ENCODE measurements at places on chromosomes 3 and 15.

DNA sequence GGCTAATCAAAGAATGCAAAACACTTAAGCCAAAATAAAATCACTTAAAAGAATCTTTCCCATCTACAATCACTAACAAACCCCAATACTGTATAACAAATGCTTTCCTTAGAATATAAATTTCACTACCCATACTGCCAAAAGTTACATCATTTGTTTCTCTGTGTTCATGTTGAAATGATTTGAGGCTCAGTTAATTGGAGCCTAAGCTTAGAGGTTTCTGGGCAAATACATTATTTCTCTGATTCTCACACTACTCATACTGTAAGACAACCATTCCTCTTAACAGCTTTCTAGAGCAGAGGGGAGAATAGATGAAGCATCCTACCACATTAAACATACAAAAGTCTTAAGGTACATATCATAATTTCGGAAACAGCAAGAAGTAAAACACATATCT is 2.1 kb downstream of the RIOX2 start:
- DNase-seq: no peak

- DNase-seq: peak; percentile 38
Observed at GRCh38 chr3:187197335-187197649, at the start of gene RTP1. Gene RTP1, plus strand, starts transcription at chr3:187197486. Its CDS starts 30 bp downstream, at chr3:187197516.

DNA sequence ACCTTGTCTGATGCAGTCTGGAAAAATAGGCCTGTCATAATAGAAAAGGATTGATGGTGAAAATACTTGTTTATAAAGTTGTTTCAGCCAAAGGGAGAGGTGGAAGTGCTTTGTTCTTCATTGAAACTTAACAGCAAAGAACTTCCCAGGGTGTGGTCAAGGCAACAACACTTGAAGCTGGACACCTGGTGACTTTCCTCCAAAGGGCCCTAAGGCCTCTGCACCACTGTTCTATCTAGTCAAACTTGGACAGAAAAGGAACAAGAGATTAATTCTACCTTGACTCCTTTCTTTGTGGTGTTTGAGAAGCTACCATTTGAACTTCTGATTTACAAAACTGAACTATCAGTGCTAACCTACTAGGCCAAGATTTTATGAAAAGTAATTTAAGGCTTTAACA is 102.0 kb downstream of the CMSS1 start:
- DNase-seq: no peak

DNA sequence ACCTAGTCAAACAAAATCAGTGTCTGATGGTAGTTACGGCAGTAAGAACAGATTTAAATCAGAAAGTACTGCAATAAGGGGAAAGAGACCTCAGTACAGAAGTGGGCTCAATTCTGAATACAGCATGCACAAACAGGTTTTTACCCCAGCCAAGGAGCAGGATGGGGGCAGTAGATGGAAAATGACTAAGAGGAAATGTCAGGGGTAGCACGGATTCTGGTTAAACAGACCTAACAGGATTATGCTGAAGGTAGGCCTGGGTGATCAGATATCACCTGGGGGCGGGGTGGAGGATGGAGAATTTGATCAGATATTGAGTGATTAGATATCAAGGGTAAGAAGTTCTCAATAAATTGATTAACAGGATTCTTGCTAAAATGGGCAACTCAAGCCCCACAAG is 19.0 kb downstream of the MESD start:
- no peak for DNase-seq

GRCh38 chr3:160259589-160259988 is 34.4 kb downstream of the C3orf80 start:
- no peak for DNase-seq

- DNase-seq: no peak
Observed at GRCh38 chr3:126159476-126159875, 20.9 kb downstream of the ALDH1L1 start.

- no peak for DNase-seq
Observed at GRCh38 chr15:67792250-67792942, 32.9 kb upstream of the SKOR1 start.

- DNase-seq: no peak
Observed at GRCh38 chr3:141228395-141228794, 3.2 kb upstream of the PXYLP1 start.

- DNase-seq: peak; percentile 65
Observed at GRCh38 chr15:38683382-38684242, 119.0 kb upstream of the RASGRP1 start.

DNA sequence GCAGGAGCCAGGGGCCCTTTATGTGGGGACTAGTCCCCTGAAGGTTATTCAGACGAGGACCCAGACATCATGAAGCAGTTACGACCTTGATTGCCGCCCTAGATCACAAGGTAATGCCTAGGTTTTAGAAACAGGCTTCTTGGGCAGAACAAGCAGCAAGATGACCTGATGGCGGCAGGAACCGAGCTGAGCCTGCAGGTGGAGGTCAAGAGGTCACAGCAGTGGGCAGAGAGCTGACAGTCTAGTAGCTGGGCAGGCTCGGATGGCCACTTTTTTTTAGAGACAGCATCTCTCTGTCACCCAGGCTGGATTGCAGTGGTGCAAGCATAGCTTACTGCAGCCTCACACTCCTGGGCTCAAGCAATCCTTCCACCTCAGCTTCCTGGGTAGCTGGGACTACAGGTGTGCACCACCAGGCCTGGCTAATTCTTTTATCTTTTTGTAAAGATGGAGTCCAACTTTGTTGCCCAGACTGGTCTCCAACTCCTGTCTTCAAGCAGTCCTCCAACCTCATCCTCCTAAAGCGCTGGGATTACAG is 83.5 kb upstream of the ABHD17C start:
- DNase-seq: no peak

DNA sequence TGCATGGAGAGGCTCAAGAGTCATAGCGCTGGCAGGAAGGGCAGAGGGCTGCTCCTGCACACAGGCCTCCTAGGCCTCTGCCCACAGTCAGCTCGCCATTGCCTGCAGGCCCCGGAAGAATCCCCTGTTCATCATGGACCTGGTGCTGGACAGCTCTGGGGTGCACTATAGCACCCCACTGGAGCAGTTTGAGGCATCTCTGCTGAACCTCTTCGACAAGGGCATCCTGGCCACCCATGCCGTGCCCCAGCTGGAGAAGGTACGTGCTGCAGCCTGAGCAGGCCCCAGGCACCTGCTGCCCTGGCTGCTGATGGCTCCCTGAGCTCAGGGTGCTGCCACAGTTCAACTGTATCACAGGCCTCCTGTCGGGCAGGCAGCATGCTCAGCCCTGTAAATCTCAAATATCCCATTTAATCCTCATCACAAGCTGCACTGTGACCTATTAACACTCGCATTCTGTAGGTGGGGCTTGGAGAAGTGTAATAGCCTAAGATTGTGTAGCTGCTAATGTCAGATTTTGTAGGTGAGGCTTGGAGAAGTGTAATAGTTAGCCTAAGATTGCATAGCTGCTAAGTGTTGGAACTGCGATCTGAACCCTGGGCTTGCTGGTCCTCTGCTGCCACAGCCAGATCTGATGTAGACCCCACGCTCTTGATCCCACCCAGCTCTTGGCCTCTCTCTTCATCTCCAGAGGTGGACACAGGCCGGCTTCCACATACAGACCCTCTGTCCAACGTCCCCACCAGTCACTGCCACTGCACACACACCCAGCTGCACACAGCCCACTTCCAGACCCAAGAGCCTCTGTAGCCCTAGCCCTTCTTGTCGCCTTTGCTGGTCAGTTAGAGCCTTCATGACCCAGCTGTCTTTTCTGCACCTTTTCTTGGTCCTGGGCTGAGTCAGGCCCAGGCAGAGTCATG is 31.9 kb downstream of the DNAH1 start:
- no peak for DNase-seq

DNA sequence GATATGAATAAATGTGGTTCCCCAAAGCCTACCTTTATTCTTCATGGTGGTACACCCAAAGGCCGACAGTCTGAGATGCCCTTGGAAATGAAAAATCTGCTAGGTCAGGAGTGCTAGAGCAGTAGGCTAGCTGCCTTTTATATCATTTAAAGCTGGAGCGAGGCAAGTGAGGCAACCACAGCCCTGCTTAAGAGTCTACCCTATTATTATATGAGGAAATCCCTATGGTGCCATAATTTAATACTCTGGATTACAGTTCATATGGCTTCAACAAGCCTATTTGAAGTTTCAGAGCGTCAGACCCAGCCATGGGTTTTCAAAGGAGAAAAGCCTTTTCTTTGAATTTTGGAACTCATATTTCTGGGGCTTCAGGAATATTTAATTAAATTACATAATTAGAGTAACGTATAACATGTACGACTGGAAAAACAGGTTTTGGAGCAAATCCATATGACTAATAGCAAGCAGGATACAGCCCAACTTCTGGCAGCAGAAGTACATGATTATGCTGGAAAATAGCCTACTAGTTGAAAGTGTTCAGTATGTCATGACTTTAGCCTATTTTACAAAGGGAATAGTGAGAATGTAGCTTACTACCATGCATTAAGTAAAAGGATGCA is 18.0 kb upstream of the SLTM start:
- DNase-seq: no peak

DNA sequence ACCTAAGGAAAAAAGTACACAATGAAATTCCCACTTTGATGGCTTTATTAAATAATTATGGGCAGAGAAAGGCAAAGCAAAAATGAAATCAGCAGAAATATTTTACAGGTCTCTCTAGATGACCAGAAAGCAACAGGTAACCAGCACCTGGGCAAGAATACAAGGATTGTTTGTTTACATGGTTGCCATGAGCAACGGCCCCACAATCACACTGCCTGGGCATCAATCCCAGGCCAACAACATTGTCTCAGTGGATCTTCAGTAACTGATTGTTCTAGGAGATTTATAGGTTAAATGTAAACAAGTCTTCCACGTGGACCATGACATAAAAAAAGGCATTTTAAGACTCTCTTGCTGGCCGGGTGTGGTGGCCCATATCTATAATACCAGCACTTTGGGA is 82.6 kb downstream of the PDZRN3 start:
- peak; percentile 53 for DNase-seq

DNA sequence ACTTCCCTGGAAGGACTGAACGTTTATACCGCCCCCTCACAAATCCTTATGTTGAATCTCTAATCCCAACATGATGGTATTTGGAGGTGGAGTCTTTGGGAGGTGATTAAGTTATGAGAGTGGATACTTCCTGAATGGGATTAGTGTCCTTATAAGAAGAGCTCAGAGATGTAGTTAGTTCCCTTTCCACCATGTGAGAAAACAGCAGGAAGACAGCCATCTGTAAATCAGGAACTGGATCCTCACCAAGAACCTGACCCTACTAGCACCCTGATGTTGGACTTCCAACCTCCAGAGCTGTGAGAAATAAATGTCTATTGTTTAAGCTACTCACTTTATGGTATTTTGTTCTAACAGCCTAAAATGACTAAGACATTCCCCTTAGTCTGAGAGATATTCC is 33.3 kb upstream of the SACM1L start:
- no peak for DNase-seq

GRCh38 chr15:25830844-25831451 is 32.2 kb downstream of the ATP10A start:
- DNase-seq: no peak

DNA sequence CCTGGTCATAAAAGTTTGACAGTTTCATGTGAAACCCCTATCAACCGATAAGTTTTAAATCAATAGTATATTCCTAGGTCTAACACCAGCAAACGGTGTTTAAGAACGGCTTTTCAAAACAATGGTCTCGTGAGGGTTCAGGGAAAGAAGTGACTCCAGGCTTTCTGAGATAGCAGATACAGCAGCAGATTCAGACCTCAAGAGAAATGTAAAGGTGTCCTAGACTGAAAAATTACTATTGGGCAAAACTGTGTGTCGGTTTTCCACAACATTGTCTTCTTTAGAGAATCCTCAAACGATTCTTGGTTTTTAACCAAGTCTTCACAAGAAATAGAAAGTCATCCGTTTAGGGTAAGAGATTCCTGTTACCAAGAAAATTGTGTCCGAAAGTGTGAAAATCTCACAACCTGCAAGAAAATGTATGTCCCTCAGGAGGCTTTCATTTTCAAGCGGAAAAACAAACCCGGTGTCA is 1.2 kb downstream of the SETD2 start:
- DNase-seq: no peak

GRCh38 chr15:64875641-64876223 is 34.0 kb downstream of the PLEKHO2 start:
- DNase-seq: no peak

GRCh38 chr15:101489237-101489598 is 289 bp downstream of the PCSK6 start:
- DNase-seq: peak; percentile 57

- DNase-seq: no peak
Observed at GRCh38 chr3:130903412-130903908, 9.6 kb downstream of the ATP2C1 start.

GRCh38 chr3:126456766-126457388 is 18.8 kb downstream of the ZXDC start:
- peak; percentile 5 for DNase-seq

DNA sequence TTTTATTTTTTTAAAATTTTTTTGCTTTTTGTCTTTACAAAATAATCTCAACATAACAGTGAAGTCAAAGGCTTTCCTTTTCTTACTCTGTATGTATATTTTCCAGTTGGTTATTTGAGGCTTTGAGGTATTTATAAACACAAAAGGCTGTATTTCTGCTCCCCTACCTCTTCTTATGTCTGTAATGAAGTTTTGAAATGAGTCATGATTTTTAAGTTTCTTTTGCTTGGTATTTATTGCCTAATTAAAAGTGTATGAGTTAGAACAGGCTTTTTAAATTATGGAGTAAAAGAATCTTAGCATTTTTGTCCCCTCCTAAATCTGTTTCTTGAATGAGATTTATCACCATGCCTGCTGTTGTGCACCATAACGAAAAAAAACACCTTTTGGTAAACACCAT is 66.0 kb downstream of the DCUN1D1 start:
- DNase-seq: no peak

DNA sequence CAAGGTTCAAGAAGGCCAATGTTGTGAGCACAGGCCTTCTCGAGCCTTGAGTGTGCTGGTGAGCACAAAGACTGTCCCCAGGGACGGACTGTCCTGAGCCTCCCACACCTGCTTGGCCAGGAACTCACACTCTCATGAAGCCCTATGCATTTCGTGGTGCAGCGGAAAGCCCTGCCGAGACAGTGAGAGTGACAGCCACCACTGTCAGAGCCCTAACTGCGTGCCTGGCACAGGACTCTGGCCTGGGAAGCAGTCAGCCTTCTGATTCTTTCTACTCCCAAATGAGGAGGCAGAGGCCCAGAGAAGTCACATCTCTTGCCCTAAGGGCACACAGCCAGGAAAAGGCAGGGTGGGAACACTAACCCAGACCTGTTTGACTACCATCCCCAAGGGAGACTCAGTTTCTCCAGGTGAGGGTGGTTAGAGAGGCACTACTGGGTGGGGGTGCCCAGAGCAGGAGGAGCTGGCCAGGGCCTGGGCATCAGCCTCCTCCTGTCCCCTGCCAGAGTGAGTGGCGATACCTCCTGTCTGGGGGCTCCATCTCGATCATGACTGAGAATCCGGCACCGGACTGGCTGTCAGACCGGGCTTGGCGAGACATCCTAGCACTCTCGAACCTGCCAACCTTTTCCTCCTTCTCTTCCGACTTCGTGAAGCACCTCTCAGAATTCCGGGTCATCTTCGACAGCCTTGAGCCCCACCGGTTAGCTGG is 50.8 kb downstream of the SEMA3G start:
- no peak for DNase-seq

GRCh38 chr15:89199746-89200145 is 21.6 kb downstream of the RLBP1 start:
- DNase-seq: peak; percentile 50

- no peak for DNase-seq
Observed at GRCh38 chr15:48928877-48929538, 34.7 kb downstream of the SHC4 start.
